ENCODE measurements at places on chromosomes 1 and 21. TPM values are rescaled to one million over a fixed set of nuclear protein-coding genes. Genes with fewer than 3 reads are reported as not detected.

The OR2T33 gene
- total RNA-seq, result not detected

The FLG gene
- total RNA-seq, result 0.04 TPM

The PCAT6 gene
- total RNA-seq, result 0.24 TPM

The TGFB2 gene
- 22.1 TPM for total RNA-seq

The AK5 gene
- total RNA-seq, result 22.3 TPM

The UHMK1 gene
- total RNA-seq, result 38.8 TPM

The CPT2 gene
- total RNA-seq, result 19.0 TPM

The MYOM3 gene
- not detected for total RNA-seq

DNA sequence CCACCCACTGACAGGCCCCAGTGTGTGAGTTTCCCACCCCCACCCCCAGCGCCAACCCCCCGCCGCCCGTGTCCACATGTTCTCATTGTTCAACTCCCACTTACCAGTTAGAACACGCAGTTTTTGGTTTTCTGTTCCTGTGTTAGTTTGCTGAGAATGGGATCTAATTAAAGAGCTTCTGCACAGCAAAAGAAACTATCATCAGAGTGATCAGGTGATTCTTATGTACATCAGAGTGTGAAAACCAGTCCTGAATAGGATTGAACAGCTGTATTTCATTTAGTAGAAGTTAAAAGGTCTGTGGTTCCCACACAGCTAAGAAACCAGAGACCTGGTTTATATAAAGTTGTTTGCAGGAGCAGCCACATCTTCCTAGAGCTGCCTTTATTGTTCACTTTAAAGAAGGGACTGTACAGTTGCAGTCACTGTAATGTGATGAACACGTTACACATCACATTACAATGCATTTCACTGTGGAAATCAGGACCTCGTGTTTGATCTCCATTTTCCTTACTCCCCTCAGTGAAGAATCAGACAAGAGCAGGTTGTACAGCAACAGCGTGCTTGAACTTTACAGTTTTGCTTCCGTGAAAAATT is 1.2 kb downstream of the GBP6 start:
- no peak for DNase-seq
- no peak overlapping the region for H3K27ac ChIP-seq
- no peaks in the 10 kb centered on the region for H3K36me3 ChIP-seq
- H3K27me3 ChIP-seq, result 0 out of 2 replicates have a peak, but pooled peaks cover 3% of the 10 kb centered on the region
- H3K4me3 ChIP-seq, result no peak overlapping the region

GRCh38 chr1:160761046-160761445 is 22.0 kb downstream of the SLAMF7 start:
- no peaks in the 10 kb centered on the region for H3K36me3 ChIP-seq
- no peak overlapping the region for H3K27ac ChIP-seq
- DNase-seq, result no peak

GRCh38 chr1:93756657-93757056 is 75.0 kb upstream of the BCAR3 start:
- no peak overlapping the region for H3K27ac ChIP-seq
- H3K27me3 ChIP-seq, result no peaks in the 10 kb centered on the region
- H3K36me3 ChIP-seq, result no peaks in the 10 kb centered on the region
- no peak overlapping the region for H3K4me3 ChIP-seq
- peaks cover 29% of the 10 kb centered on the region for H3K4me1 ChIP-seq
- no peak for DNase-seq

- H3K27me3 ChIP-seq, result no peaks in the 10 kb centered on the region
- no peaks in the 10 kb centered on the region for H3K4me1 ChIP-seq
- no peaks in the 10 kb centered on the region for H3K36me3 ChIP-seq
Observed at GRCh38 chr21:14844001-14844400, 220.8 kb downstream of the NRIP1 start.

GRCh38 chr1:226489718-226490425 is 58.7 kb upstream of the STUM start:
- DNase-seq, result no peak
- H3K27ac ChIP-seq, result no peak overlapping the region
- no peaks in the 10 kb centered on the region for H3K36me3 ChIP-seq

DNA sequence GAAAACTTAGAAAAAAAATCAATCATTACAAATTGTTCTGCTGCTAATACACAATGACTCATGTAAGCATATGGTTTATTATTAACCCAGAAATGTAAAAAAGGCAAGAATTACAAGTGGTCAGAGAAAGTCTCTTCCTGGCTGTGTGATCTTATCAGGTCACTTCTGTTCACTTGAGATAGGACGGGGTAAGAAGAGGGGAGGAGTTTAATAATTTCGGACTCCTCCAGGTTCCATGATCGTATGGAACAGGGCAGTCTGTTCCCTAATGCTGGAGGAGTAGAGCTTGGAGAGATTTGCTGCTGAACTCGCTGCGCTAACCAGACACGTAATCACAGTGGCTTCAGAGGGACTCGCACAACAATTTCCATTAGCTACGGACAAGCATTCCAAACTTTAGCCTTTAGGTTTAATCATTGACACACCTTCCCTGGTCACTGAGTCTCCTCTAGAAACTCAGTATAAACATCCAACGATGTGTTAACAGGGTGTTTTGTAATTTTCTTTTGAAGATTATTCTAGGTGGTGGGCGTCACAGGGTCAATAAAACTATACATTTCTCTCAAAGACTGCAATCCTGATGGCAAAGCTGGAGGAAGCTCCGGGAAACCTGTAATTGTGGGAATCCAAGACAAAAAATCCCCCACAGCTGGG is 1.3 kb downstream of the CRYZ start:
- peaks cover 8% of the 10 kb centered on the region for H3K36me3 ChIP-seq
- no peak overlapping the region for H3K4me3 ChIP-seq
- 0 out of 2 replicates have a peak, but pooled peaks cover 7% of the 10 kb centered on the region for H3K4me1 ChIP-seq
- peak; percentile 13 for DNase-seq
- no peaks in the 10 kb centered on the region for H3K27me3 ChIP-seq
- no peak overlapping the region for H3K27ac ChIP-seq

GRCh38 chr21:26732432-26733221 is 112.6 kb downstream of the ADAMTS1 start:
- peak overlapping the region; percentile 17 for H3K4me3 ChIP-seq
- no peaks in the 10 kb centered on the region for H3K36me3 ChIP-seq
- DNase-seq, result peak; percentile 100
- no peaks in the 10 kb centered on the region for H3K27me3 ChIP-seq
- H3K27ac ChIP-seq, result peak overlapping the region; percentile 97

DNA sequence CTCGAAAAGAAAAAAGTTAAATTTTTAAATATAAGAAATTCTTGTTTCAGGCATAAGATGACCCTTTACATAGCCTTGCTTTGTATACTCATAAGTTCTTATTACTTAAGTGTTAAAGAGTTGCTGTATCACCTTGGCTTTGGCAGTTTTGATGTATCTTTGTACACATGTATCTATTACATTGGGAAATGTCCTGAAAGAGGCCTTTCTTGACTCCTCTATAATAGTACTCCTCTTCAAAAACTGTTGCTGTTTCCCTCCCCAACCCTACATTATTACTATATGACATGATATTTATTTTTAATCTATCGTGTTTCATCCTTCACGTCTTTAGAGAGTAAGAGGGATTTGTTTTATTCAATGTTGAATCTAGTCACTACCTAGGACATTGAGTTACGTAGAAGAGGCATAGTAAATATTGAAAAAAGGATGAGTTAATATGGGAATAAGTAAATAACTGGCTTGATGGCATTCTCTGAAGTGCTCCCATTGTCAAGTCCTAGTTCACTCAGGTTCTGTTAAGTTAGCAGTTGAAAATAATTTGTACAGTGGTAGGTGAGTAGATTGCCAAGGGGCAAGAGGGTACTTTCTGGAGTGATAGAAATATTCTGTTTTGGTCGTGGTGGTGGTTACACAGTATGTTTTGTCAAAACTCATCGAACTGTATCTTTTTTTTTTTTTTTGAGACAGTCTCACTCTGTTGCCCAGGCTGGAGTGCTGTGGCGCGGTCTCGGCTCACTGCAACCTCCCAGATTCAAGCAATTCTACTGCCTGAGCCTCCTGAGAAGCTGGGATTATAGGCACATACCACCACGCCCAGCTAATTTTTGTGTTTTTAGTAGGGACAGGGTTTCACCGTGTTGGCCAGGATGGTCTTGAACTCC is 8.2 kb downstream of the THRAP3 start:
- H3K4me1 ChIP-seq, result peaks cover 3% of the 10 kb centered on the region
- DNase-seq, result no peak
- peaks cover 53% of the 10 kb centered on the region for H3K36me3 ChIP-seq
- H3K4me3 ChIP-seq, result no peak overlapping the region
- no peak overlapping the region for H3K27ac ChIP-seq
- H3K27me3 ChIP-seq, result no peaks in the 10 kb centered on the region

GRCh38 chr1:235133086-235133485 is 4.4 kb upstream of the TOMM20 start:
- no peaks in the 10 kb centered on the region for H3K4me1 ChIP-seq
- H3K36me3 ChIP-seq, result peaks cover 38% of the 10 kb centered on the region
- H3K27me3 ChIP-seq, result no peaks in the 10 kb centered on the region
- no peak for DNase-seq
- H3K27ac ChIP-seq, result no peak overlapping the region

DNA sequence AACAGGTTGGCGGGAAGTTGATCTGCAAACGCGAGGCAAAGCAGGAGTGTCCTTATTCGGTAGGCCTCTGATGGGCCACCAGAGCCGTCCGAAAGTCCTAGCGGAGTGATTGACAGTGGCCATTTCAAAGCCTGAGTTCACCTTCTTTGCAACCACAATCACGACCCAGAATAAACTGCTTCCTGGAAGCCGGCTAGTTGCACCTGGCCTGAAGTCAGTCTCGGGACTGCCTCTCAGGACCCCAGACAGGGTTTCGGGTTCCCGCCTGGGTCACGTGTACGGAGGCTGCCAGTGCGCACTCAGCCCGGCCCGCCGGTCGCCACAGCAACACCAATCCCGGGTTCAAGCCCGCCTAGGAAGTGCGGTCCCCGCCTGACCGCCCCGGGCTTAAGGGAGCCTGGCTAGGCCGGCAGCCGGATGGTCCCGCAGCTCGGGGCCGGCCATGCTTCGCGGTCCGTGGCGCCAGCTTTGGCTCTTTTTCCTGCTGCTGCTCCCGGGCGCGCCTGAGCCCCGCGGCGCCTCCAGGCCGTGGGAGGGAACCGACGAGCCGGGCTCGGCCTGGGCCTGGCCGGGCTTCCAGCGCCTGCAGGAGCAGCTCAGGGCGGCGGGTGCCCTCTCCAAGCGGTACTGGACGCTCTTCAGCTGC is at the start of gene TOR3A:
TOR3A (plus strand) TSS at position 384 of the 646 bp plus-strand sequence; CDS start at position 443, 59 bp downstream.
- no peaks in the 10 kb centered on the region for H3K36me3 ChIP-seq
- peak within 1 kb of the TSS; percentile 73 for H3K27ac ChIP-seq
- peak; percentile 92 for DNase-seq
- 0 out of 2 replicates have a peak, but pooled peaks cover 4% of the 10 kb centered on the region for H3K4me1 ChIP-seq
- no peaks in the 10 kb centered on the region for H3K27me3 ChIP-seq
- H3K4me3 ChIP-seq, result peak within 1 kb of the TSS; percentile 82

DNA sequence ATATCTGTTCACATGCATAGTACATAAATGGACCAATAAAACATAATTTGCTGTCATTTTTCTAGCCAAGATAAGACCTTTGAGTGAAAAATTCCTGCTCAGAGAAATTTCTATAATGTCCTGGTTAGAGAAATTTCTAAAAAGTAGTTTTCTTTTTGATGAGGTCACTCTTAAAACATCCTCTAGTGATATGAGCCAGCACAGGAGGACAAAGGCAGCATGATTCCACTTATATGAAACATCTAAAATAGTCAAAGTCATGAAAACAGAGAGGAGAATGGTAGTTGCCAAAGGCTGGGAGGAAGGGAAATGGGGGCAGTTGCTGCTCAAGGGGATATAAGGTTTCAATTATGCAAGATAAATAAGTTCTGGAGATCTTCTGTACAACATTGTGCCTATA is 239.4 kb downstream of the BACH1 start:
- peaks cover 6% of the 10 kb centered on the region for H3K4me1 ChIP-seq
- no peaks in the 10 kb centered on the region for H3K36me3 ChIP-seq
- H3K4me3 ChIP-seq, result no peak overlapping the region
- H3K27ac ChIP-seq, result no peak overlapping the region
- no peaks in the 10 kb centered on the region for H3K27me3 ChIP-seq
- DNase-seq, result no peak
